ENCODE measurements at places on chromosomes 16 and 17. TPM values are rescaled to one million over a fixed set of nuclear protein-coding genes. Genes with fewer than 3 reads are reported as not detected.

Gene CD7
- 3.7 TPM for total RNA-seq

- H3K4me3 ChIP-seq = no peak overlapping the region
- no peaks in the 10 kb centered on the region for H3K36me3 ChIP-seq
- H3K4me1 ChIP-seq = no peaks in the 10 kb centered on the region
- DNase-seq = no peak
- H3K27me3 ChIP-seq = no peaks in the 10 kb centered on the region
- H3K27ac ChIP-seq = no peak overlapping the region
Observed at GRCh38 chr17:27778183-27778582, 22.1 kb downstream of the NOS2 start.

DNA sequence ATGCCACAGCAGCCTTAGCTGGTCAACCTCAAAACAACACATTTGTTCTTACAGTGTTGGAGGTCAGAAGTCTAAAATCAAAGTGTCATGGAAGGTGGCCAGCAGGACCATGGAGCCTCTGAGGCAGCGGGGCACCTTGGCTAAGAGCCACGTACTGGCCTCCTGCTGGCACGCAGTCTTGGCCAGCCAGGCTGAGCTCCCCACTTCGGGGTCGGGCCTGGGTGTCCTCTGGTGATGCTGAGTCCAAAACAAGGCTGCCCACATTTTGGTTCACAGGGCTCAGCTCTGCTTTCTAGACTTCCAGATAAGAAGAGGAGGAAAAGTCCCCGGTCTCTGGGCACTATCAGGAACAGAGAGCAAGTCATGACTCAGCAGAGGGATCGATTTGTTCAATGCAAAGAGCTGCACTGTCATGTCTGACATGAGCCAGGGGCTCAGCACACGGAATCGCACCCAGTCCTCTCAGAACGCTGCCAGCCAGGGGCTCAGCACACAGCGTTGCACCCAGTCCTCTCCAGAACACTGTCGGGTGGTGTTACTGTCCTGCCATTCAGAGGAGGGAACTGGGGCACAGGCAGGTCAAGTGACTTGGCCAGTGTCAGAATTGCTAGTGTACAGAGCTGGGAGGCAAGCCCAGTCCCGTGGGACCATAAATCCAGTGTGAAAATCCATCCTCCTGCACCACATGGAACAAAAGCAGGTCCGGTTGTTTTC, 2.5 kb downstream of the LGALS9 start:
- no peak for DNase-seq
- no peak overlapping the region for H3K4me3 ChIP-seq
- H3K36me3 ChIP-seq = no peaks in the 10 kb centered on the region
- peaks cover 39% of the 10 kb centered on the region for H3K4me1 ChIP-seq

- no peak overlapping the region for H3K27ac ChIP-seq
- DNase-seq = no peak
- no peaks in the 10 kb centered on the region for H3K27me3 ChIP-seq
- no peaks in the 10 kb centered on the region for H3K36me3 ChIP-seq
- H3K4me1 ChIP-seq = no peaks in the 10 kb centered on the region
- H3K4me3 ChIP-seq = no peak overlapping the region
Observed at GRCh38 chr16:72241930-72242329, 70.0 kb upstream of the PMFBP1 start.

GRCh38 chr17:76720211-76720610, 6.2 kb downstream of the JMJD6 start:
- H3K27me3 ChIP-seq = no peaks in the 10 kb centered on the region
- peaks cover 98% of the 10 kb centered on the region for H3K36me3 ChIP-seq
- no peak overlapping the region for H3K27ac ChIP-seq
- DNase-seq = no peak
- no peak overlapping the region for H3K4me3 ChIP-seq
